ENCODE measurements at places on chromosomes 13 and 19.

- DNase-seq: no peak
Observed at GRCh38 chr19:46394402-46394797, 19.0 kb downstream of the CCDC8 start.

GRCh38 chr13:19181621-19182485, at the start of gene TUBA3C:
Gene TUBA3C, minus strand, starts transcription at chr13:19181824. Its CDS starts 77 bp downstream, at chr13:19181747.
- no peak for DNase-seq

GRCh38 chr19:34452723-34453122, 24.5 kb downstream of the UBA2 start:
- no peak for DNase-seq

- no peak for DNase-seq
Observed at GRCh38 chr13:62747152-62747551, 1331.5 kb upstream of the PCDH20 start.

GRCh38 chr19:34692549-34692948, 15.1 kb downstream of the ZNF302 start:
- DNase-seq: no peak

DNA sequence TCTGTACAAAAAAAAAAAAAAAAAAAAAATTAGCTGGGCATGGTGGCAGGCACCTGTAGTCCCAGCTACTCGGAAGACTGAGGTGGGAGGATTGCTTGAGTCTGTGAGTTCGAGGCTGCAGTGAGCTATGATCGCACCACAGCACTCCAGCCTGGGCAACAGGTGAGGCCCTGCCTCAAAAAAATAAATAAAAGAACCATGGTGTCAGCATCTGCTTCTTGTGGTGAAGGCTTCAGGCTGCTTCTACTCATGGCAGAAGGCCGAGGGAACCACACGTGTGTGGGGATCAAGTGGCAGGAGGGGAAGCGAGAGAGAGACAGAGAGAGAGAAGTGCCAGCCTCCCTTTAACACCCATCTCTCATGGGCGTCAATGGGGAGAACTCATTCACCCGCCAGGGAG, 13.5 kb downstream of the BCL3 start:
- no peak for DNase-seq

DNA sequence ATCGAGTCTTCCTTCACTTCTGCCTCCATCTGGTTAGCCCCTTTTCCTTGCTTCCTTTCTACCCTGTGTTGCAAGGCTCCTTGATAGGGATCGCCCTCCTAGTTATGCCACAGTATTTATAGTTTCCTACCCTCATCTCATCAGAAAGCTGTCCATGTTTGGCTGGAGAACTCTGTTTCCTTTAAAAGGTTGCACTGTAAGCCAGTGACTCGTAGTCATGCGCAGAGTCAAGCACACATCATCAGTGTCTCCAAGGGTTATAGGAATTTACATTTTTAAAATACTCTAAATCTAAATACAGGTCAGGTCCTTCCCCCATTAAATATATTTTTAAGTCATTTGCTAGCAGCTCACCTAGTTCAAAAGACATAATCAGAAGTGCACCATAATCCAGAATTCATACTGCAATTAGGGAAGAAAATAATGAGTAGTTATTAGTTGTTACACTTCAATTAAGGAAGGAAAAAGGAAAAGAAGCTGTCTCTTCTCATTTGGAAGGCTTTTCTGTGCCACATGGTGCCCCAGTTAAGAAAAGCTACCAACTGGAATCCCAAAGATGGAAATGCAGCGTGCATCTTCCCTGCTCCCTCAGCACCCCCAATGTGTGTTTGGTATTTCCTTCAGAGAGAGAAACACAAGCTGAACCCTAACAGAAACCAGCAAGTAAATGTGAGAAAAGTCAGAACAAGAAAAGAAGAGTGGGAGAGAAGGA, 81.0 kb downstream of the GPR12 start:
- DNase-seq: no peak

DNA sequence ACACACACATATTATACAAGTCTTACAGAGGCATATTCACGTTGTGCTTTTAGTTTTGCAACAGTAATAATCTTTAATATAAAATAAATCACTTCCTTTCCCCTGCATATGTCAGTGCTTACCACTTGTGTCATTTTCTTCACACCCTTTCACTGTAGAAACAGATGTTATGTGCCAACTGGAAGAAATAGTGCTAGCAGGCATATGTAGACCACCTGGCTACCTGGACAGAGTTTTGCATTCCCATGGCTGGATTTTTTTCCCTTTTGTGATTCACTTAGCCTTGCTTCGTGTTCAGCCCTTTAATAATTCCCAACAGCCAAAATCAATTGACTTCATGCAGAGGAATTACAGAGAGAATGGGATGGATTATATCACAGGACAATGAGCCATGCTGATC, 399.1 kb upstream of the SPRY2 start:
- no peak for DNase-seq

- DNase-seq: no peak
Observed at GRCh38 chr19:13063461-13064091, 39.1 kb downstream of the LYL1 start.

- DNase-seq: peak; percentile 92
Observed at GRCh38 chr19:14369399-14370168, 11.7 kb upstream of the ADGRE5 start.

DNA sequence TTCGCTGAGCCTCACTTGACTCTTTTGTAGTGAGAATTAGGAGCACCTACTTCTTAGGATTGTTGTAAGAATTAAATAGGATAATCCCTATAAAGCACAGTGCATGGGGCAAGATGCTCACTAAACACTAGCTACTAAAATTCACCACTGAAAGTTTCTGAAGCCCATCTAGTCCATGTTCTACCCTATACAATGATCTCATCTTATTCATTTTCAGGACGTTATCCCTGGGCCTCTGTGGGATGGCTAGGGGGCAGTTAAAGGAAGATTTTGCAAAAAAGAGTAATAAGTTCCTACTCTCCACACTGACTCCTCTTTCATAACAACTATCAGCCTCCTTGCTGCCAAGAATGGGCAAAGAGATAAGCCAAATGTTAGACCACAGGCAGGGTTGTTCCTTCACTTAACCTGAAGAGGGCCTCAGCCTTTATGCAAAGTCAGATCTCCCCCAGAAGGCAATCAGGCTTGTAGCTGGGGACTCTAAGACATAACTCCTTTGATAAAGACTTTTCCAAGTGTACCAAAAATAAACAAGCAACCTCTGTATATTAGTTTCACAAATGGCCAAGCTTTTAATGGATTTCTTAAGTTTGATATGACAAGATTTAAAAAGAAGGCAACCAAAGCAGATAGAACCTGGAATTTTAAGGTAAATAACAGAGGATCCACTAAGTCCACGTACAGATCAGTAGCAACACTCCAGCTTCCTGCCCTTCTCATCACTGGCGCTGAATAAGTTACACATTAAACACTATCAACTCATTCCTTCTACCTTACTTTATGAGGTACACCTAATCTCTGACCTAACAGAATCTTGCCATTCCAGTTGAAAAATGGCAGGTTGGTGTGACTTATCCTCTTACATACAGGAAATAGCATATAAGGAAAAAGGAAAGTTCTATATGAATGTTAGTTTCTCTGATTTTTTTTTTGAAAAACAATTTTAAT, 44.4 kb downstream of the ELF1 start:
- DNase-seq: peak; percentile 71

DNA sequence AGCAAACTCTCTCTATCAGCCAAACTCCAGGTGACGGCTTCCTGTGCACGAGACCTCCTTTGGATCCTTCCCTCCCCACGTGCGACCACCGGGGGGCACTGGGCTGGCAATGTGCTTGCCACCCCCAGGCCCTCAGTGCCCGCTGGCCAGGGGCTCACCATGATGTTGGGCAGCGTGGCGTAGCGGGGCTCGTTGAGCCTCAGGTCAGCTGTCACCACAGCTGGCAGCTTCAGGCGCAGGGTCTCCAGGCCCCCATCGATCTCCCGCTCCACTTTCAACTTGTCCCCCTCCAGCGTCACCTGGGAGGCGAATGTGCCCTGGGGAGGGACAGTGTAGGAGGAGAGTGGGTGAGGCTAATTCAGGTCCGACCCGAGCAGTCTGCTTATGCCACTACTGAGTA, 4.8 kb upstream of the VSIG10L start:
- DNase-seq: no peak

DNA sequence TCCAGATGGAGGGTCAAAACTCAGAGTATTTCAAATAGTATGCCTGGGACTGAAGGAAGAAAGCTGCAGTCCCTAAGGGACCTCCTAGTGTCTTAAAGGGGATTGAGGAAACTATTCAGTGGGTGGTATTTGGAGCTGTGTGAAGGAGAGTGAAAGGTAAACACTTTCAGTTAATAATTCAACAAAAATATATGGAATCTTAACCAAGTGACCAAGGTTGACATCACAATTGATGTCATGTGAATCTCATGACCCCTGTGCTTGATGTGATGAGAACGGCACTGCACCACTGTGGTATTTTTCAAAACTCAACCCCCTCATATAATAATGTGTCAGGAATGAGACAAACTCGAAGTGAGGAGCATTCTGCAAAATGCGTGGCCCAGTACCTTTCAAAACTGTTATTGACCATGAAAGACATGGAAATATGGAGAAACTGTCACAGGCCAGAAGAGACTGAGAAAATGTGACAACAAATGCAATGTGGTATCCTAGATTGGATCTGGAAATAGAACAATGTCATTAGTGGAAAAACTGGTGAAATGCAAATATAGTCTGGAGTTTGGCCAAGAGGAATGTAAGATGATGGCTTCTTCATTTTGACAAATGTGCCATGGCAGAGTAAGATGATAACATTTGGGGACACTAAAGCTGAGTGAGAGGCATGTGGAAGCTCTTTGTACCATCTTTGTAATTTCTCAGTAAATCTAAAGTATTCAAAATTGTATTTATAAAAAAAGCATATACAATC, 553.9 kb downstream of the RFC3 start:
- DNase-seq: no peak

DNA sequence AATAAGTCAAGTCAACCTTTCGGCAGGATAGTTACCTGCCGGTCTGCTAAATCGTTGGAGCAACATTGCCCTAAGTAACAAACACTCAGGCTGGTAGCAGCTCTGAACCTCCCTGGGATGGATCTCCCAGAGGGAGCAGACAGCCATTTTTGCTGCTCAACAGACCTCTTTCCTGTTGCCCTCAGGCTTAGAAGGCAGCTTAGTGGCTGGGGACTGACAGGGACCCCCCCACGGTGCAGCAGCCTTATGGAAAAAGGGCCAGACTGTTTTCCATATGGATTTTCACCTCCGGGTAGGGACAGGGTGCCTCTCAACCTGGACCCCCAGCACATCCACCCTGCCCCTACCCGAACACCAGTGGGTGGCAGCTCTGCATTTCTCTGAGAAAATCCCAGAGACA, 49.7 kb downstream of the UBL3 start:
- DNase-seq: no peak

GRCh38 chr13:87942205-87942604, 271.0 kb downstream of the SLITRK5 start:
- DNase-seq: no peak

- no peak for DNase-seq
Observed at GRCh38 chr13:97364031-97364430, 69.9 kb upstream of the RAP2A start.

DNA sequence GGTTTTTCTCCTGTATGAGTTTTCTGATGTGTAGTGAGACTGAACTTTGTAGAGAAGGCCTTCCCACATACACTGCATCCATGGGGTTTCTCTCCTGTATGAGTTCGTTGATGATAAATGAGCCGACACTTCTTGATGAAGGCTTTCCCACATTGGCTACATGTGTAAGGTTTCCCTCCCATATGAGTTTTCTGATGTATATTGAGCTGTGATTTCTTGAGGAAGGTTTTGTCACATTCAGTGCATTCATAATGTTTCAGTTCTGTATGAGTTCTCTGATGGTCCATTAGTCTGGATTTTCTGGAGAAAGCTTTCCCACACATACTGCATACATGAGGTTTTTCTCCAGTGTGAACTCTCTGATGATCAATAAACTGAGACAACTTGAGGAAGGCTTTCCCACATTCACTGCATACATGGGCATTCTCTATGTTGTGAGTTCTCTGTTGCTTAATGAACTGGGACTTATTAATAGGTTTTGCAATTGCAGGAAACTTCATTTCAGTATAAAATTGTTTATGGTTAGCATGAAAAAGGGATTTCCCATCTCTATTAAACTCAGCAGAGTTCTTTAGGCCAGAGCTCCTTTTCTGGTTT, 7.5 kb upstream of the ZNF350 start:
- DNase-seq: no peak

DNA sequence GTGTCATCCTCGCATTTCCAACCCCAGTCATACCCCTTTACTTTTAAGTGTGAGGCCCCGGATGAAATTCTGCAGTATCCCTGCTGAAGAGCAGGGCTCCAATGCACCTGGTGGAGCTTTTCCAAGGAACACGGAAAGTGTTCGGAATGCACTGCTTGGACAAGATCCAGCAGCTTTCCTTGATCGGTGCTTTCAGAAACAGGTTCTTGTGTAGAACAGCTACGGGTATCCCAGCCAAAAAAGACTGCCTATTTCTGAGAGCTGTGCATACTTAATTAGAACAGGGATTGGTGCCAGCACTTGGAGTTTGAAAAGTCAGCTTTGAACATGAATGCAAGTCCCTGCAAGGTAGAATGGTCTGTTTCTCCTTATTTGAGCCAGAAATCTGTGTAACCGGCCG, 87.2 kb upstream of the C1QTNF9B start:
- no peak for DNase-seq

GRCh38 chr13:44576351-44577235, 463 bp upstream of the TSC22D1 start:
- peak; percentile 12 for DNase-seq

DNA sequence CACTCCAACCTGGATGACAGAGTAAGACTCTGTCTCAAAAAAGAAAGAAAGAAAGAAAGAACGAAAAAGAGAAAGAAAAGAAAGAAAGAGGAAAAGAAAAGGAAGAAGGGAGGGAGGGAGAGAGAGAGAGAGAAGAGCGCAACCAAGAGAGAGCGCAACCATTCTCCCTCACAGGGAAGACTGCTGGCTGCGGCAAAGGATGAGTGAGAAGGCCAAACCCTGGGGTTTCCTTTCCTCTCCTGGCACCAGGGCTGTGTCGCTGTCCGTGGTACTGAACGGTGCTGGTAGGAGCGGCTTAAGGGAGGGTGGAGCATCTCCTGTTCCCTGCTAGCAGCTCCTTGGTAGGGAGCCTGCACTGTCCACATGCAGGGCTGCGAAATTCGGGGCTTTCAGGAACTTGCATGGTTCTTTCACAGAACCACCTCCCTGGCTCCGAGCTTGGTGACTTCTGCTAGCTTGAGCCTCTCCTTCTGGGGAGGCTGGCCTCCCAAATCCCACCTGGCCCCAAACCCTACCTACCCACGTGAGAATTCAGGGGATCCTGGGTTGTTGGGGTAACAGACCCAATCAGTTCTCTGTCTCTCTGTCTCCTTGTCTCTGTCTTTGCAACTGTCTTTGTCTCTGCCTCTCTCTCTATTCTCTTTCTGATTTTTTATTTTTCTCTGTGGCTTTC, 51.1 kb upstream of the ZNRF4 start:
- DNase-seq: peak; percentile 55

DNA sequence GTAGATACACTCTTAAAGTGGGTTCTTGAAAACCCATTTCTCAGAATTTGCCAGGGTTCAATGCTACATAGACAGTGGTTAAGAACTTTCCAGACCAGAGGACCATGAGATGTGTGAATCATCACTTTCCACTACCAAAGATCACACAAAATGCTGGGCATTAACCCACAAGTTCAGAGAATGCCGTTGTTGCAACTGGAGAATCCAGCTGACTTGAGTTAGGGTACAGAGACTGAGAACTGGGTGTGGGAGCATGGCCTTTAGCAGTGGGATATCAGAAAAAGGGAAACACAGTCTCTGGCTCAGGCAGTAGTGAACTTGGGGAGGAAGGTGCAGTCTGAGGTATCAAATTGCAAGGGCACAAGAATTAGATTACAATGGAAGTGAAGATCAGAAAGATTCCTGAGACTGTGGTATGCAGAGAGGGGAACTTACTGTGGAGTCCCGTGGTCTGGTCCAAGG, 51.5 kb upstream of the WDFY2 start:
- DNase-seq: peak; percentile 39

GRCh38 chr19:9936326-9937000, at the start of gene OLFM2:
Gene OLFM2, minus strand, starts transcription at chr19:9936515. Its CDS starts 149 bp downstream, at chr19:9936366.
- DNase-seq: no peak
